KG1 (cell line): ENCODE measurements at places on chromosomes 16 and 17.

GRCh38 chr17:55451203-55451641 is 29.6 kb upstream of the MMD start:
- DNase-seq: no peak

DNA sequence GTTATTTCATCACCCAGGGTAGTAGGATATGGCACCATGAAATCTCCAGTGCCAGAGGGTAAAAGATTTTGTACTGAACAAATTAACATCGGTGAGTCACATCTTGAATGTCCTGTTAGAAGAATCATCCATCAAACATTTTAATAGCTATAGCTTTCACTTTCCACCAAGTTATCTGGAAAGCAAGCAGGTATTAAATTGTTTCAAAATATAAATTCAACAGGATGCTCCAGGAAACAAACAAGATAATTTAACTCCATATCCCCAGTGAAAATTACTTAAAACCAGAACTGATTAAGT is 2.4 kb downstream of the VEZF1 start:
- no peak for DNase-seq

GRCh38 chr17:55416470-55417052 is 5.1 kb downstream of the MMD start:
- DNase-seq: no peak

- DNase-seq: no peak
These were observed 193.6 kb downstream of the AATF start for GRCh38 chr17:37142294-37142896.

DNA sequence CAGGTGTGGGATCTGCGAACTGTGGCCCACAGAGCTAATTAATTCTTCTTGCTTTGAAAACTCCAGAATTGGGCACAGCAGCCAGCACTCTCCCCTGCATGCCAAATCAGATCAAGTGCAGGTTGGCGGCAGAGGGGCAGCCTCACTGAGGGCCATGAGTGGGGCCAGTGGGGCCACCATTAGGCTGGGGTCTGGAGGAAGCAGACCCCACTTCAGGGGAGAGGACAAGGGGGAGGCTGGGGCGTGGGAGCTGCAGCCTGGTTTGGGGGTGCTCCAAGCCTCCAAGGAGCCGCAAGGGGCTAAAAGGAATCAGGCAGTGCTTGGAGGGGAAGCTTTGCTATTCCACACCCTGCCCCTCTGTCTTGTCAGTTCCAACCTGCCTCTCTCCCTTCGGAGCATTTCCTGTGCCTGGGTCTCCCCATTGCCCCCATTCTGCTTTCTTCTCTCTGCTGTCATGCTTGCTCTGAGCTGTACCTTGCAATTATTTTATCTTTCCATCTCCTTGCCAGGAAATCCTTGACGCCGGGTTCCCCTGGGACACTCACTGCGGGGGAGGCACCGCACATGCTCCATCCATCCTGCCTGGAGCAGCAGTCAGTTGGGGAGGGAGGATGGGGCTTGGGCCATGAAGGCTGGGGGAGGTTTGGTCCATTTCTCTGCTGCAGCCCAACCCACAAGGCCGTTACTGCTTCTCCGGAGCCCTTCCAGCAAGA is 3.3 kb upstream of the ABCC3 start:
- DNase-seq: no peak

DNA sequence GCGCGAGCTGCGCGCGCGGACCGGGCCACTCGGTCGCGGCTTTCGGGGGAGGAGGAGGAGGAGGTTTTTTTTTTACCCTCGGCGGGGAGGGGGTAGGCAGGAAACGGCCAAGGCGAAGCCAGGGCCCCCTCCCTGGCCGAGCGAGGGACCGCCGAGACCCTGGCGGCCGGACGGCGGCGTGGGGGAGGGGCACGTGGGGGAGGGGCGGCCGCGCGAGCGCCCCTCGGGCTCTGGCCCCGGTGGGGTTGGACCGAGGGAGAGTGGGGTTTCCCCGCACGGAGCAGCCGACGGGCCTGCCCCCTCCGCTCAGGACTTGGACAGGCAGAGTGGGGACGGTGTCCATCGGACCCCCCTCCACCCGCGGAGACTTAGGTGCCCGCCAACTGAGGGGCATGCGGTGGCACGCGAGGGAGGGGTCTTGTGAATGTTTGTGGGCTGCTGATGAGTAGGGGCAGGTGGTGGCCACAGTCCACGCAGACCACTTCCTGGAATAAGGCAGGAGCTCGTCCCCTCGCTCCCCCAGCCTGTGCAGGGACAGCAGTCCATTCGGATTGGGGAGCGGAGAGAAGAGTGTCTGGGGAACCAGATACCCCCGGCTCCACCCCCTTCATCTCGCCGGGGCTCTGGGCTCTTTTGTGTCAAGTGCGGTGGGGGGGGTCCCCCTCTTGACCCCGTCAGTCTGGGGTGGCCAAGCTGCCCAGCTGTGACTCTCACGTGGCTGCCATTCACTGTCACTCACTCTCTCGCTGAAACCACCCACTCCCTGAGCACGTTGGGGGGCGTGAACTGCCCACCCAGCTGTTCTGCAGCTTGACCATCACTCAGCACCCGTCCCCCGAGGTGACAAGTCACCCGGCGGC is 3.0 kb upstream of the CHD3 start:
- no peak for DNase-seq

GRCh38 chr17:61647047-61647446 is 56.0 kb upstream of the NACA2 start:
- DNase-seq: no peak

- no peak for DNase-seq
These were observed 4.0 kb upstream of the SCN4A start for GRCh38 chr17:63976702-63977101.

- DNase-seq: no peak
These were observed 38.3 kb downstream of the SCPEP1 start for GRCh38 chr17:57016071-57016763.

DNA sequence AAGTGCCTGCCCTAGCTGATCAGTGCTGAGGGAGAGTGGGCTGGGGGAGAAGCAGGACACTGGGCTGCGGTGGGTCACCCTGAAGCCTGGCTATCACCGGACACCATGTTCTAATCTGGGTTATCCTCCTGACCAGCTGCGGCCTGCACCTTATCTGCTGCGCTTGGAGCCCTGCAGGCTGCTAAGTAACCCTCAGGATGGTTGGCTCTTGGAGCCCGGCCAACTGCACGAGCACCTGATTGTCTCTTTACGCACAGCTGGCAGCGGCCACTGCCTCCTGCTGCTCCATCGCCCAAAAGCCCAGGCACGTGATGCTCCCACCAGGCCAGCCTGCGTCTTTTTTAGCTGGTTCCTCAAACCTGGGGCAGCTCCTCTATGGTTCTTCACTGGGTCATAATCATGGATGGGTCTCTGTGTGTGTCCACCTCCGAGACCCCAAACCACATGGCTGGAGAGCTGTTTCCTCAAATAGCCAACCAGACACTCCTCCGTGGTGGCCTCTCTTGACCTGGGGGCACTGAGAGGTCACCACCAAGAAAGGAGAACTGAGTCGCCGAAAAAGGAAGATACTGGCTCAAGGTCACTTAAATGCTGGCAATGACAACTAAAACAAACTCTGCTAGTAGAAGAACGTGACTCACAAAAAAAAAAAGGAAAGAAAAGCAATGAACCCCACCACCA is 21.7 kb downstream of the SPHK1 start:
- DNase-seq: no peak

DNA sequence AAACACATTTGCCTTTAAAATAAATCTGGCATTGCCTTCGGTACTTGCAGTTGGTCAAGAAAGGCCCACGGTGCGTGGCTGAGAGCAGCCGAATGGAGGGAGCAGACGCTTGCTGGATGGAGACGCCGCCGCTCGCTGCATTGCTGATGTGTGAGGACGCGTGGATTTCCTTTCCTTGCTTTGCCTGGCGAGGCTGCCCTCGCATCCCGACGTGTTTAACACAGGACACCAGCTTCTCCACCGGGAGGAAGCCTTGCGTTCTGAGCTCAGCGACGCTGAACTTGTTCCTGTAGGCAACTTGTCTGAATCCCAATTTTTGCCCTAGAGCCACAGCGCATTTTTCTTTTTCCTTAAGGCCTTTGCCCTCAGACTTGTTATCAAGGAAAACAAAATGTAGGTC is 45.8 kb downstream of the COX4I1 start:
- DNase-seq: no peak

DNA sequence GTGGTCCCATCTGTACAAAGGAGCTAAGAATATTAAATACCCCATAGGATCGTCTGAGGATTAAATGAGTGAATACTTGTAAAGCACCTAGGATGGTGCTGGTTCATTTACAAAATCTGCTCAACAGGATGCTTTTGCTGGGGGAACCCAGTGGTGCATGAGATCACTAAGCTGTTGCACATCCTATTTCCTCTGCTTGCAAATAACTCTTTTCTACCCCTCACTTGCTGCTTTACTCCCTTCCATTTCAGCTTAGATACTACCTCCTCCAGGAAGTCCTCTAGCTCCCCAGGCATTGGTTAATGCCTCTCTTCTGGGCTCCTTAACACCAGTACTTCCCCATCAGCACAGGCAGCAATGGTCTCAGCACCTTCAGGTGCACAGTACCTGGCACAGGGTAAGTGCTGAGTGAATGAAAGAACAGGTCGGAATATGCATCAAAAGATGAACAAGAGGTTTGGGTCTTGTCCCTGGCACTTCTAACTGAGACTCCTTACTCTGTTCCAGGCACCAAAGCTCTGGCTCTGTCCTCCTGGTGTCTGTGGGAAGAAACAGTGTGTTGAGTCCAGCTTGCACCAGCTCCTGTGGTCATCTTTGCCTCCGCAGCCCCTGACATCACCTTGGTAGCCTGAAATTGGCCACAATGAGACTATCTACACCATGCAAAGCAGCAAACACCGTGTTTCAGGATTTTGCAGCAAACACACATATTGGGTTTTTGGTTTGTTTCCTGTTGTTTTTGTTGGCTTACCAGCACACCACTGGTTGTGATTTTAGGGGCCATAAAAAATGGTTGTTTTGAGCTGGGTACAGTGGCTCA is 24.1 kb upstream of the IL21R start:
- DNase-seq: no peak

DNA sequence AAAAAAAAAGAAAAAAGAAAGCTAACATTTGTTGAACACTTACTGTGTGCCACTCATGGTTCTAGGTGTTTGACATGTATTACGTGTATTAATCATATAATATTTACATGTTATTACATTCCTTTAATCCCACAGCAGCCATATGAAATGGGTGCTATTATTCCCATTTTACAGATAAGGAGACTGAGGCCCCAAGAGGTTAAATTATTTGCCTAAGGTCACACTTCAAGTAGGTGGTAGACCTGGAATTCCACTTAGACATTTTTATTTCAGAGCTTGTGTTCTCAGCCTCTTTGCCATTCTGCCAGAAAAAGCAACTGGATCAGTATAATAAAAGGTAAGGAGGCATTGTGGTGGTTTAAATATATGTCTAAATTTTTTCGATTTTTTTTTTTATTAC is 55.1 kb upstream of the HS3ST4 start:
- no peak for DNase-seq

- no peak for DNase-seq
These were observed 73.2 kb upstream of the EFCAB3 start for GRCh38 chr17:62307196-62307595.

- no peak for DNase-seq
These were observed 146.1 kb upstream of the TOM1L1 start for GRCh38 chr17:54754560-54754959.

GRCh38 chr16:67016681-67017420 is 12.1 kb upstream of the CBFB start:
- DNase-seq: no peak

DNA sequence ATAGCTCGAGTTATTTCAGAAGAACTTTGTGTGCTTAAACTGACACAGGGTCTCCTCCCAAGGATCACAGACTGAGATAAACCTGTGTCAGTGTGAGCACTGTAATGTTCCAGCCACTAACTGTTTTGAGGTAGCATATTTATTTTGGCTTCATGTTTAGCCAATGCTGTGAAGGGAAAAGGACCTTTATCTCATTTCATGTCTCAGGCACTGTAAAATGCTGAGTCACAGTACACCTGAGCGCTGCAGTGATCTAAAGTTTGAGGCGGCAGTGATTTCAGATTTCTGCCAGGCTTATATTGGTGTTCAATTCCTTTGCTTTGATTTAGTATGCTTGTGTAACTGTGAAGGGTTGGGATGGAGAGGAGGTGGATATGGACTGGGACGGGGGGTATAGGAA is 3.1 kb upstream of the DNAJA2 start:
- no peak for DNase-seq

DNA sequence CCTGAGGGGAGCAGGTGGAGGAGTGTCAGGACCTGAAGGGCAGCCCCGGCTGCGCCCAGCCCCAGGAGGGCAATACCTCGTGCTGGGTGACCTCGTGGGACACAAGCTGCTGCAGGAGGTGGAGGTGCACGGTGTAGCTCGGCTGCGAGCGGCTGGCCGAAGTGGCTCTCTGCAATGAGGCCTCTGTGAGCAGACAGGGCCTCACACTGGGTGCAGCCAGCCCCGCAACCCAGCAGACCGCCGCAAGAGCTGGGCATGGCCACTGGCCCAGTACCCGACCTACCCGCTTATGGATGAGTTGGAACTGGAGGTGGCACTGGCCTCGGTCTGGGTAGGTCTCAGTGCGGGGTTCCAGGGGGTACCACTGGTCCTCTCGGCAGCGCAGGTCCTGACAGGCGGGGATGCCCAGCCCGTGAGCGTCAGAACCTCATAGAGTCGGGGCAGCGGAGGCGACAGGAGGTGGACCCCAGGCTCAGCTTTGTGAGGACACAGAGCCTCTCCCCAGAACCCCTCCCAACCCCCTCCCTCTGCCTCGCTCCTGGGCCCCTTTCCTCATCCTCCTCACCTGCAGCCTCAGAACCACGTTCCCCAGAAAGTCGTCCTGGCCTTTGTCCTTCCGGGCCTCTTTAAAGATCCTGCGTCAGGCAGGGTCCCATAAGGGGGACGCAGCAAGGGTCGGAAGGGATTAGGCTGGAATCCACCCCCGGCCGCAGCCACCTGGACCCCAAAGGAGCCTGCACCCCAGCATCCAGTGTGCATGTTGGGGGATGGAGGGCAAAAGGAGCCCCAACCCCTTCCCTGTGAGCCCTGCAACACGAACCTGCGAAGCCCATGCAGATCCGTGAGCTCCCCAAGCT is 4.0 kb downstream of the UNC13D start:
- DNase-seq: no peak

DNA sequence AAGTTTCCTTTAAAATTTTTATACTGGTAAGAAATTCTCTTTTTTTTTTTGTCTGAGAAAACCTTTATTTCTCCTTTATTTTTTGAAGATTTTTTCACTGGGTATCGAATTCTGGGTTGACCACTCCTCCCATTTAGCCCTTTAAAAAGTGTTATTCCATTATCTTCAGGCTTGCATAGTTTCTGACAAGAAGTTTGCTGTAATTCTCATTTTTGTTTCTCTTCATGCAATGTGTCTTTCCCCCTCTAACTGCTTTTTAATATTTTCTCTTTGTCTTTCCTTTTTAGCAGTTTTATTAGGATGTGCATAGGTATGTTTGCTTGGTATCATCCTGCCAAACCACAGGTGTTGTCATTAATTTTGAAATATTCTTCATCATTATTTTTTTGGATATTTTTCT is 67.7 kb upstream of the GOT2 start:
- no peak for DNase-seq

GRCh38 chr16:12425134-12425941 is 378.3 kb downstream of the CPPED1 start:
- no peak for DNase-seq

DNA sequence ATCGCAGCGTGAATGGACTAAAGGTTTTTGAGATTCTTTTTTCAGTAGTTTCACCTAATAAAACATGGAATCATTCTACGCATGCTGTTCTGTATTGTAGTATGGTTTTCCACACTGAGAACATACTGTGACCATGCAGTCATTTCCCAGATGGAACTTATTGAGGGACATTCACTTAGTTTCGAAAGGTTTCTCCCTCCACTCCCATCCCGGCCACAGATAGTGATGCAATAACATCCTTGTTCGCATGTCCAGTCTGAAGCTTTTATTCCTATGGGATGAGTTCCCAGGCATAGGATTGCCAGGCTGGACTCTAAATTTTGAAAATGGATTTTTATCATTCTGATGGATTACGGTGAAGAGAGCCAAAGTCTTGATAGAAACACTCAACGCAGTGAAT is 420.4 kb downstream of the WWOX start:
- no peak for DNase-seq
